ENCODE measurements at places on chromosomes 11 and 22.

DNA sequence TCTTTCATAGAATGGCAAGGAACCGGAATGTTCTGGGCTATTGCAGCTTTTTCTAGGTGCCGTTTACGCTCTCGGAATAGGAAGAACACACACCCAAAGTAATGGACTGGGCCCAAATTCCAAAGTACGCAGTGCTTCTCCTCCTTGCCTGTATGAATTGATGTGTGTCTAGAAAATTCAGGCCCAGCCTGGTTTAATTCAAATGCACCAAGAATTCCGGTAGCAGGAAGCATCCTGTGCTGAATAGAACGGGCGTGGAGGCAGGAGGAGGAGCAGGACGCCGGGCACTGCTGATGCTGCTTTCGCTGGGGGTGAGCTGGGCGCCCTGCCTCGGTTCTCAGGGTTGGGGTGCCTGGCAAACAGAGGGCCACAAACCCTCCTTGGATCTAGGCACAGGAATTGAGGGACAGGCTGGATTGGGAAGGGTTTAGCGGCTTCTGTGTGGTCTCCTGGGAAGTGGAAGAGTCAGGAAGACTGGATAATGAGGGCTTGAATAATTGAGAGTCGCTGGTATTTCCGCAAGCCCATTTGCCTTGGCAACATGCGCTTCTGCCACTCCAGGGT lies 2.0 kb downstream of the PARVB start:
- DNase-seq, result no peak

GRCh38 chr11:67076202-67076601 lies 19.6 kb downstream of the RHOD start:
- no peak for DNase-seq

DNA sequence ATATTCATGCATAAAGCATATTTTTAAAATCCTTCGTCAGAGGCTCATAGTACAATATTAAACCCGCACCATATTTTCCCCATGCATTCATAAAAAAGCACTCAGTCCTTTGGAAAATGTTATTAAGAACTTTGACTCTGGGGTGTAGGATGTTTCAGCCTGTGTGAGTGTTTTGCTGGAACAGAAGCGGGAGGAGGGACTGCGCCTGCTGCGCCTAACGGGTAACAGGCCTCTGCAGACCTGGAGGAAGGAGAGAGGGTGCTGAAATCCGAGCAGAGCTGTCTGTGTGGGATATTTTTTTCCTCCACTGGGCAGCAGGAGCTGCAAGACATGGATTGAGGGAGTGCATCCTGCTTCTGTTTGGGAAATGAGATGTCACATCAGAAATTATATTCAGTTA lies 483.0 kb downstream of the BRD1 start:
- DNase-seq, result no peak

- no peak for DNase-seq
Measured at GRCh38 chr11:95867105-95867504, 56.8 kb downstream of the MTMR2 start.

DNA sequence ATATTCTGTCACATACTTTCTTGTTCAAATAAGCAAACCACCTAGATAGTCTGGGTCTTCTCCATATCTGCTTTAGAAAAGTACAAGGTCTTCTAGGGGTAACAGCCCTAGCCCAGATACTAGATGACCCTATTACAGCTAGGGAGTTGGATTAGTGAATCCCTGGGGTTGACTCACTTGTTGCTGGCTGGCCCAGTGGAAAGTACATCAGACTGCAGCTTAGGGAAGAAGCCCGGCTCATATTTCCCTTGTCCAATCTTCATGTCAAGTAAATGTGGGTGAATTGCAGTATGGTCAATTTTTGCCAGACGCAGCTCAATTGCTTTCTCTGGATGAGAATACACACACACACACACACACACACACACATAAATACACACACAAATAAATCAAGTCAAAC lies 79.1 kb upstream of the SCUBE2 start:
- peak; percentile 58 for DNase-seq

DNA sequence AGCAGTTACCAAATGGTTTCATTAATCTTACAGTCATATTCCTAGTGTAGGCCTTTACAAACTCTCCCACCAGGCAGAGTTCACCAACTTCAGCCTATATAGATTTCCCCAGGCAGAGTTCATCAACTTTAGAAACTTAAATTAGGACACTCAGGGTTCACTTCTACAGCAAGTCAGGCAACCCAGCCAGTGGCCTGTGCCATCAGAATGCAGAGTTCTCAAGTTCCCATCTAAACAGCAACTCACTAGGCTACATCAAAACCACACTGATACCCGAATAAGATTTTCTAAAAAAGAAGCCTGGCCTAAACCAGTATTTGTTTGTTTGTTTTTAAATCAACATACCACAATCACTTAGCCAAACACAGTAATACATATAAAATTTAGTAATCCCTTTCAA lies 33.7 kb downstream of the PICALM start:
- DNase-seq, result no peak

DNA sequence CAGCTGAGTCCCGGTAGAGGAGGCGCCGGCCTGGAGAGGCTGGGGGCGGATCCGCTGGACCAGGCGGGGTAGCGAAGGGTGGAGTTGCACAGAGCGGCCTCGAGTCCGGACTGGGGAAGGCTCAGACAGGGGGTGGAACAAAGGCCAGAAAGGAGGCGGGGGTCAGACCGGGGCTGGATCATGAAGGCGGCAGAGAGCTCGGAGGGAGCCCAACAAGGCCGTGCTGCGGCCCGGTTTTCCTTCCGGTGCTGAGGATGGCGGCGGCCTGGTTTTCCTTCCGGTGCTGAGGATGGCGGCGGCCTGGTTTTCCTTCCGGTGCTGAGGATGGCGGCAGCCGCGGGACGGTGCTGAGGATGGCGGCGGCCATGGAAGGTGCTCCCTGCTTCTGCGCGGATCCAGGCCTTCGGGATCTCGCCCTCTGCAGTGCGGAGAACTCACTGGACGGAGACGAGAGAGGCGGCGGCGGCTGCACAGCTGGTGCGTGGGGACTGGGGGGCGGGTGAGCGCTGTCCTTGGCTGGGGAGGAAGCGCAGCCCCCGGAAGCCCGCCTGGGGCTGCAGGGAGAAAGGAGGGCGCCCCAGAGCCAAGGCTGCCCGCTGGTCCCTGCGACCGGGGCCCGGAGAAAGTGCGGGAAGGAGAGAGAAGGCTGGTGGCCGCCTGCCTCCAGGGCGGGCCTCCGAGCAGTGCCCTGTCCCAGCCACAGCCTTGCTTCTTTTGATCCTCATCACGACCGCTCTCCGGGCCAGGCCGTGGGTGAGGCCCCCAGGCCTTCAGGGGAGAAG lies 350.4 kb upstream of the B3GAT1 start:
- no peak for DNase-seq

DNA sequence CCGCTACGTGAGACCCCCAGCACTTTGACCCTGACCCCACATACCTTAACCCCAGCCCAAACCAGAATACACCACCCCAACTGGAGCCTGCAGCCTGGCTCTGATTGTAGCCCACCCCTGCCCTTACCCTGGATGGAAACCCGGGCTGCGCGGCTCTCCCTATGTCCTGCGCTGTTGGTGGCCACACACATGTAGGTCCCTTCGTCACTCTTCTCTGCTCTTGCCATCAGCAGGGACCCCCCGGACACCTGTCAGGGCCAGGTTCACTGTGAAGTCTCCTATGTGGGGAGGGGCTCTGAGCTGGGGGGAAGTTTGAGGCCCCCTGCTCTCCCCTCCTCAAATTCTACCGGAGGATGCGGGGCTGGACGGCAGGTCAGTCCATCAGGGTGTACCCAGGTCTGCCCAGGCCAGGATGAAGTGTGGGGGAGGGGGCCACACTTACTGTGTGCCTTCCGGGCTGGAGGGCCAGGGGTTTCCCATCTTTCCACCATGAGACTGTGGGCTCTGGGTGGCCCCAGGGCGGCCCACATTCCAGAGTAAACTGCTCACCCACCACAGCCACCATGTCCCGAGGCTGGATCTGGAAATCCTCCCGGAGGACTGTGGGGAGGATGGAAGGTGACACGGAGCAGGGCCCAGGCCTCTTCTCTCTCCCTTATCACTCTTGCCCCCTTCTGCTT lies 1.5 kb downstream of the ROBO4 start:
- DNase-seq, result peak; percentile 24

DNA sequence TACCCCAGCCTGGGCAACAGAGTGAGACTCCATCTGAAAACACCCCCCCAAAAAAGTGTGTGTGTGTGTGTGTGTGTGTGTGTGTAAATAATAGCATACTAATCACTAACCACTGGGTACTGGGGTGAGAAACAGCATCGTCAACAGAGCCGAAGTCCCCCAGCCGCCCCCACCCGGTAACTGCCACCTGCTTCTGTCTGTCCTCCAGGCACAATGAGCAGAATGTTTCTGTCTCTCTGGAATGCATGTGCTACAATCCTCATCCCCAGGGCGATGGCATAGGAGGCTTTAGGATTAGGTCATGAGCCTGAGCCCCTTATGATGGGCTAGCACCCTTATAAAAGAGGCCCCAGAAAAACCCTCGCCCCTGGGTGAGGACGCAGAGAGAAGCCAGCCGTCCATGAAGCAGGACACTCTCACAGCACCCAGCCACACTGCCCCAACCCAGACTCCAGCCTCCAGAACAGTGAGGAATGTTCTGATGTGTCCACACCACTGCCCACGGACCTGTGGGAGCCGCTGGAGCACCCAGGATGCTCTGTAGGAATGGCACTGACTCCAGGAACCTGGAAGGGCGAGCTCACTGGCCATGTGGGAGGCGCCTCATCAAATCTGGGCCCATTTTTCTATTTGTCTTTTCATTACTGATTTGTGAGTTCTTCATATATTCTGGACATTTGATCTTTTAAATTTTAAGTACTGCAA lies 9.9 kb downstream of the TTLL8 start:
- DNase-seq, result no peak

DNA sequence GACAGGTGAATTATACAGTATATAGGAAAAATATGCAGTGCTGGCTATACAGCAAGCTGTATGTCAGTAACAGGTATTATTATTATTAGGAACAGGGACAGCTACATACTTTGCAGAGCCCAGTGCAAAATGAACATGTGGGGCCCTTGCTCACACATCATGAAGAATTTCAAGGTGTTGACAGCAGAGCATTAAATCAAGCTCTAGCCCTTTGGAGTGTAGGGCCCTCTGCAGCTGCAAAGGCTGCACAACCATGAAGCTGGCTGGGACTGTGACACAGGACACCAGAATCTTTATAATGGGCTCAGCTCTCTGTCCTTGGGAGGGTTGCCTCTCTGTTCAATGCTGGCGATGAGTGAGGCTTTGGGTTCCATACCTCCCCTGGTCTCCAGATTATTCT lies 44.9 kb upstream of the DAGLA start:
- no peak for DNase-seq

DNA sequence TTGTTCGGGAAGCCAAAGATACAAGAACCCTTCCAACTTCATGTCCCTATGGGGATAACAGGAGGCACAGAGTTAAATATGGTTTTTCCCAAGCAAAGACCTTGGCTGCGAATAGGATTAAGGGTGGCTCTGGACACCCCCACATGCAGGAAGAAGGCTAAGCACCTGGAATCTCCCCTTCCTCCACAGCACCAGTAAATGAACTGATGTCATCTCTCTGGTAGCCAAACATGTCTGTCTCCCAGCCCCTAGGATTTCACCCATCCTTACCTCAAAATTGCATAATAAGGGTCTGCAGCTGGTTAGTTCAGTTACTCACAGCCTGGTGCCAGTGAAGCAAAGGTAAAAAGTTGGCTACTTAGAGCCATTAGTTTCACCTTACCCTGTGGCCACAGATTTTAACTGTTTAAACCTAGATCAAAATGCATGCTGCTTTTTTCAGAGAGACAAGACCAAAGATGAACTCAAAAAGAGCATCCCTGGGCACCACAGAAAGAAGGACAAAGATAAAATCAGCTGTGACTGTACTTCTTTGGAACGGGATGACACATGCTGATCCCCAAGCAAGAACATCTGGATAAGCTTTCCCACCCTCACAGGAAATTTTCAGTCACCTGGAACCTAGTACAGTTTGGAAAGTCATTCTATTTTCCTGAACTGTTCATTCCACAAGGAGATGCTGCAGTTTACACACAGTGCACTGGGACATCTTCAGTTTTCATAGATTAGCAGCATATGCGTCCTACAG lies 77.2 kb upstream of the AKIP1 start:
- DNase-seq, result peak; percentile 93

DNA sequence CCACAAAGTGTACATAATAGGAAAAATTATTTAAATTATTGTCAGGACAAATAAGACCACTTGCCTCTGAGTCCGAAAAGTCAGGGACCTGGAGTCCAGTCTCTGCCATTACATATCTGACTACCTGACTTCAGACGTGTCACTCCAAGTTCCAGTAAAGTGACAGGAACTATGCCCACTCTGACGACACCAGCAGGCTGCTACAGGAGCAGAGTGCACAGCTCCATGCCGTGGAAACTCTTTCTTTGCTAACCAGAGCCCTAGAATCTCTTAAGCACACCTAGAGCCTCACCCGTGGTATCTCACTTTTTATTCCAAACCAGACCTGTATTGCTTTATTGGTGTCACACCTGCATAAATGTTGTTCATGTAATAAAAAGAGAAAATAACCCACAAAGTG lies 93.7 kb downstream of the PLEKHA7 start:
- DNase-seq, result no peak

DNA sequence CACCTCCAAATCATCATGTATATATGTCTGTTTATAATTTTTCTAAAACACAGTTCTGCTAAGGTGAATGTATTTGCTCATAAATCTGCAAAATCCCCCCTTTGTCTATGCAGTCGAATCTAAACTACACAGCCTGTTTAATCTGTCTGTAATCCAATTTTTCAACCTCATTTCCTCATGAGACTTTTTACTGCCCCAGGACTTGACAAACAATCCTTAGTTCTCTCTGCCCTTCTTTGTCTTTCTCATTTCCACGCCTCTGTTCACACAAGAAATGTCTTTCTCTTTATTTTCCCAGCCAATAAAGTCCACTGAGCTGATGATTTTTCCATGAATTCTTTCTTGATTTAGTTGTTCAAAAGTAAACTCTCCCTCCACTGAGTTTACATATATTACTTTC lies 1154.3 kb downstream of the FAM181B start:
- DNase-seq, result no peak

DNA sequence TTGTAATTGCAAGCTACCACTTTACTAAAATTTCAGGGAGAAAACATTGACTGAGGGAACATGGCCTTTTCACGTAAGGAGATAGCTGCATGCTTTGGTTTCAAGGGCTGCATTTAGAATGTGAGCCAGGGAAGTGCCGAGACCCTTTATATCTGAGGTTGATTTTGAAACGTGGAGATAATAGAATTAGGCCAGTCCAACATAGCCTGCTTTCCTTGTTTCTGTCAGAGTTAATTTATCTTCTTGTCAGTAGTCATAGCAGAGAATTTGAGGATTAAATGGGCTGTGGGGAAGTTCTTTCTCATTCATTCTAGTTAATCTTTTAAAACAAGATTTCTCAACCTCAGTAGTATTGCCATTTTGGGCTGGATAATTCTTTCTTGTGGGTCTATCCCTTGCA lies 12.2 kb downstream of the ALKBH3 start:
- DNase-seq, result no peak
